Stimulated activated CD4-positive, alpha-beta T cell treated with anti-CD3 and anti-CD28 coated beads, TNF-alpha, amount 100 ng/mL, for 4 hours (primary cell): ENCODE measurements at places on chromosomes 12 and 14.

DNA sequence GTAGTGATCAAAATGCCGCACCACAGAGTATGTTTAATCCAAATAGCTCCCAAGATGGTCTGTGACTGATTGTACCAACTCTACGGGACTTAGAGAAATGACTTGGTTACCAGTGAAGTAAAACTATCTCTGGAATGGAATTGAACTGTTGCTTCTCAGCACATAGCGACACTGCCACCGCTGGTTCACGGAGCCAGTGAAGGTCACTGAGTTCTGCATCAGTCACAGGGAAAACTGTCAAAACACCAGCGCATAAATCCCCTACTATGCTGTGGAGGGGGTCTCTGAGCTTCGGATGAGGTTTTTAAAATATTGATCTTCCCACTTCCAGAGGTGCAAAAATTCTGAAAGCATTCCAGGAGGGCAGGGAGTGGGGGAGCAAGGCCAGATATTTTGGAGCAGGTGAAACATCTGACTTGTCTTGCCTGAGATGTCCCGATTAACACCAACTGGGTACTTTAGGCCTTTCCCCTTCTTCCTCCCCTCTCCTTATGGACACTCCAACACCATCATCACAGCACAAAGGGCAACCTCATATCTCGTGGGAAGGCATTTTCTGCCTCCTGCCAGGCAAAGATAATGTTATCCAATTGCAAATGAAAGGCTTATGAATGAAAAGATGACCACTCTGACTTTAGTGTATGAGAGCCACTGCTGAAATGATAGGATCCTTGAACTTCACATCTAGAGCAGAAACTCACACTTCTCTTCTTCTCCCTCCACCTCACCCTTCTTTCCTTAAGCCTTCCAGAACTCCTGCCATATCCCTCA is 2.0 kb upstream of the PLXNC1 start:
- DNase-seq = no peak

GRCh38 chr12:121849211-121849610 is 9.4 kb downstream of the HPD start:
- DNase-seq = no peak

- no peak for DNase-seq
These were observed 57.4 kb downstream of the FSCB start for GRCh38 chr14:44449680-44450079.

GRCh38 chr12:103933237-103933636 is 3.0 kb downstream of the HSP90B1 start:
- DNase-seq = no peak

GRCh38 chr12:124910561-124911478 is 3.6 kb downstream of the UBC start:
- DNase-seq = no peak

GRCh38 chr14:94116701-94117100 is 6.2 kb downstream of the IFI27 start:
- DNase-seq = no peak

DNA sequence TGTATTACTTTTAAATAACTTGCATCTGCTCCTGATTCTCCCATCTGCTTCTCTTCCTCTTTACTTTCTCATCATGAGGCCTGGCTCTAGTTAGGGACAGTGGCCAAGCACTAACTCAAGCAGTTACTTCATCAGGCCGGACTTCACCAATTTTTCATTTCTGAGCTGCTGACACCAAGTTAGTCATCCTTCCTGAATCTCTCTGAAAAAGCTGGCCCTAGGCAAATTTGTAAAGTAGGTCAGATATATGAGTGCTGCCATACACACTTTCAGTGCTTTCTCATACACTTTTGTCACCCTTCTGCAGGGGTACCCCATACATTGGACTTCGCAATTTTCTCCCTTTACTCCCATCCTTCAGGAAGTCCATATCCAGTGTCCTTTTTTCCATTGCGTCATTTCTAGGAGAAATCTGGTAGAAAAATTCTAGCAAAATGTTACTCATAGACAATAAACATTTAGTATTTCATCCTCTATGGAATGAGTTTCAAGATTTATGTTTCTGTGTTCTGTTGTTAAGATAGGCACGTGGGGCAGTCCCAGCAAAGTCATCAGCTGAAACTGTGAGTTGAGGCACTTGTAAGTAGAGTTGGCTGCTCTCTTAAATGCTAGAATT is 276.8 kb upstream of the TMPO start:
- DNase-seq = no peak
